Amygdala (tissue), 56 donors: ENCODE measurements at places on chromosomes 5 and 9.

GRCh38 chr9:32371679-32372078 lies 12.8 kb upstream of the ACO1 start:
- DNase-seq: no peak

DNA sequence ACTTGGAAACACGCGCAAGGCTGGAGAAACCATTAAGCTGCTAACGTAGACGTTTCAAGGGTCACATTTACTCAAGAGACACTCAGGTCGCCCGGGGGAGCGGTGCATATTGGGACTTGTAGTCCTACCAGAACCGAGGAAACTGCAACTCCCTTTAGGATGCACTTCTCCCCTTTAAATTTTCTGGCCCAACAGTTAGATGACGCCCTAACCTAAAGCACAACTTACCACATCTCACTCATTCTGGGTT lies 384 bp upstream of the DMXL1 start:
- no peak for DNase-seq

- DNase-seq: no peak
Measured at GRCh38 chr5:78823196-78823595, 161.9 kb downstream of the ARSB start.

DNA sequence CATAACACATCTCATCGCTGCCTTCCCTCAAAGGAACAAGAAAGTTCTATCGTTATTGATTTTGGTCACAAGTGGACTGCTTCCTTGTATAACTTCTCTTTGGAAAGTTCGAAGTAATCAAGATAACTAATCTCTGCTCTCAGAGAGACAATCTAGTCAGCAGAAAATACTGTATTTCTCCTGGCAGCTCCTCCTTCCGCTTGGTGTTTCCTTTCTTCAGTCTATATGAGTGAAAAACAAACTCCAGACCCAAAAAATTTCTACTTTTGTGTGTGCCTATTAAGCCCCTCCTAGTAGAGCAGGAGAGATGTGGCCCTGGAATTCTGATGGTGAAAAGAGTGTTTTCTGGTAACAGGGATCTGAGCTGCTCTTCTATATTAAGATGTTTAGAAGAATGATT lies 24.5 kb downstream of the OSTF1 start:
- no peak for DNase-seq

DNA sequence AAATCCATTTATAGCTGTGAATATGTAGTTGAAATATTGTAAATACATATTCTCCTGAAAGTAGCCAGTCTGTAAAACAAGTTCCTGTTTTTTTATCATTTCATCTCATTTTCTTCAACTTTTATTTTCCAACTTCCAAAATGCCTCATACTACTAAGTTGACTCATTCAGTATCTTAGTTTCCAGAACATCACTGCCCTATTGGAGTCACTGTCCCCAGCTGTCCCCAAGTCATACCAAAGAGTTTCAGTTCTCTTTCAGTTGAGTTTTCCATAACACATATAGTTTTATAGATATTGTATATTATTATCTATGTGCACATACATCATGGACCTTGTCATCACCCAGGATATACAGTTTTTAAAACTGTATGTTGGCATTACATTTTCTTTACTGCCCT lies 261.7 kb downstream of the CDH12 start:
- DNase-seq: no peak

DNA sequence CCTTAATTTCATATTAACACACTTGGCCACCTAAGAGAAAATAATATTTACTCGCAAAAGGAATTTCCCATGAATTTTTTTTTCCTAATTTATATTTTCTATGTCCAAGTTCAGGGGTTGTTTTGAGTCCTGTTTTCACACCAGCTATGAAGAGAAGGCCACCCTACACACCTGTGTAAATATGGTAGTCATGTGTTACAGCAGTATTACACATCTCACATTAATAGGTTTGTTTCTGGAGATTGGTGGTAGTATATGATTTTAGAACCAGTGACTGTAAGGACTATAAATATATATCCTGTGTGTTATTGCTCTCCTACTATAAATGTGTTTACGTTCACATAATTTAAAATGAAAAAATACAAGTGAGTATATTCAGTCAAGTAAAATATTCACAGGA lies 147.5 kb downstream of the PAM start:
- no peak for DNase-seq
